Activated T-cell treated with anti-CD3 and anti-CD28 coated beads, Interleukin-2, amount 50 U/mL, for 48 hours (primary cell): ENCODE measurements at places on chromosomes 7 and 10.

DNA sequence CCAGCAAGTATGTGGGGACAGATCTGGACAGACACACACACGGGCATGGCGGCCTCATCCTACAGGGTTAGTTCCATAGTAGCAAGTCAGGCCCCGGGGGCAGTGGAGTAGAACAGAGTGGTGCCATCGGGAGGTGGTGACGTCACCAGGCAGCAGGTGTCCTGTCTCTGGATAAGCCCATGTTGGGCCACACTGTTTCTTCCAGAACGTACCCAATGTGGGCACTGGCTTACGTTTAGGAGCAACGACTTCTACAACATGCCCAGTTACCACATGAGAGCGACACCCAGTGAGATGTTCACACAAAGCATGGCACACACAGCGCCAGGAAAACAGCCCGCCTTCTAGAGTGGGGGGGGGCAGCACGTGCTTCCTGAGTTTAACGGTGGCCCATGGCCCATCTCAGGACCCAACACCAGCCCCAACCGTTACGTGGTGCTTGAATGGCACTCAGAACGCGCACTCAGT, 67.8 kb downstream of the CTBP2 start:
- no peak for DNase-seq

DNA sequence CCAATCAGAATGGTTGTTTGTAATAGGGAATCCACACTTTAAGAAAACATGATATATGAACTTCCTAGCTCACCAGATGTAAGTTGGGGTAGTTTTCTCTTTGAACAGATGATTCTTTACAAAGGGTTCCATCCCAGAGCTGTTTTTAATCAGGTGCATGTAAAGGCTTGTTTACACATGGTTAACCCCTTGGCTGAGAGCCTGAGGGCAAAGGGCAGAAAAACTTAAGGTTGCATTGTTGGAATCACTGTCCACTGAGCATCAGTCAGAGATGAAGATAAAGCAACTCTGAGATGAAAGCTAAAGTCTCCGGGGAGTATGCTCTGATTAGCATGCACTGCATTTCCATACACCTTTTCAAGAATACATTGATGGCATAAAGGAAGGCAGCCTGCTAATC, 518.2 kb downstream of the SORCS3 start:
- no peak for DNase-seq

DNA sequence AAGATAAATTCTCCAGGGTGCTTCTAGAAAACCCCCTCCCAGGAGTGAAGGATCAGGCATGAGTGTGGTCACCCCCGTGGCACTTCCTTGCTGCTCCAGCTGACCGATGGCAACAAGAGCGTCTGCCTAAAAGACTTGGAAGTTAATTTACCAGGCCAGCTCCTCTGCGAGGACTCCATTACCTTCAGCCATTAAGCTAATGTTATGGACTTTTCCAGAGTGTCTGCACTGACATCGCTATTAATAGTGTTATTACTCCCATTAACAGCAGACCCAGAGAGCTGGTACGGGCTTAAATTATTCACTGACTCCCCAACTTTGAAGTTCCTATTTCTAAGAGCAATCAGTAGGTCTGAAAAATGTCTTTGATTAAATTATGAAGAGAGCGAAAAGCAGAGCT, 345.8 kb downstream of the PLXNA4 start:
- DNase-seq, result no peak

GRCh38 chr7:27196287-27196767, 3.6 kb downstream of the HOXA13 start:
- DNase-seq, result peak; percentile 91

- no peak for DNase-seq
Measured at GRCh38 chr10:101295261-101295660, 58.7 kb upstream of the BTRC start.

DNA sequence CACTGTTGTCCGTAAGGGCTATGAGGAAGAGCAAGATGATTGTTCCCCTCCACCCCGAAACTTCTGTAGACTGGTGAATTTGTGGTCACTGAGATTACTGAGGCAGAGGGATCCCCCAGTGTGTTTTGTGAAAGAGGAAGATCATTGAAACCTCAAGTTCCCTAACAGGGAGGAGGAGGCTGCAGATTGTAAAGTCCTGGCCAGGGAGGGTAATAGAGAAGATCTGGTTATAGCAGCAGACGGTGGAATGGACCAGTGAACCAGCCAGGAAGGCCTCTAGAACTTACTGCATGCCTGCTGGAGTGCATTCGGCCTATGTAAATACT, 31.1 kb downstream of the LMTK2 start:
- no peak for DNase-seq

DNA sequence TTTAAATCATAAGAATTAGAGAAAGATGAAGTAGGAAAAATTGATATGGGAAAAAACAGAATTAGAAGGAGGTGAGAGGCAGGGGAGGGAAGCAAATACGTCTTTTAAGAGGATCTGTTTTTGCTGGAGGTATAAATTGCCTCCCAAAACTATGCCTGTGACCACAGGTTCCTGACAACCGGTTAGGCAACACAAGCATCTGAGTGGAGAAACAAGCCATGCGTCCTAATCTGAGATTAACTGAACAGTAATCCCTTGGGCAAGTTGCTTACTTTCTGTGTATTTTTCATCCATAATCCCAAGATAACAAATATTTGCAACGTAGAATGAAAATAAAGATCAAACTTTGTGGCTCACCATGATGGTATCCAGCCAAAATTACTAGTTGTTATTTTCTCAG, 149.2 kb downstream of the C1GALT1 start:
- DNase-seq, result no peak

DNA sequence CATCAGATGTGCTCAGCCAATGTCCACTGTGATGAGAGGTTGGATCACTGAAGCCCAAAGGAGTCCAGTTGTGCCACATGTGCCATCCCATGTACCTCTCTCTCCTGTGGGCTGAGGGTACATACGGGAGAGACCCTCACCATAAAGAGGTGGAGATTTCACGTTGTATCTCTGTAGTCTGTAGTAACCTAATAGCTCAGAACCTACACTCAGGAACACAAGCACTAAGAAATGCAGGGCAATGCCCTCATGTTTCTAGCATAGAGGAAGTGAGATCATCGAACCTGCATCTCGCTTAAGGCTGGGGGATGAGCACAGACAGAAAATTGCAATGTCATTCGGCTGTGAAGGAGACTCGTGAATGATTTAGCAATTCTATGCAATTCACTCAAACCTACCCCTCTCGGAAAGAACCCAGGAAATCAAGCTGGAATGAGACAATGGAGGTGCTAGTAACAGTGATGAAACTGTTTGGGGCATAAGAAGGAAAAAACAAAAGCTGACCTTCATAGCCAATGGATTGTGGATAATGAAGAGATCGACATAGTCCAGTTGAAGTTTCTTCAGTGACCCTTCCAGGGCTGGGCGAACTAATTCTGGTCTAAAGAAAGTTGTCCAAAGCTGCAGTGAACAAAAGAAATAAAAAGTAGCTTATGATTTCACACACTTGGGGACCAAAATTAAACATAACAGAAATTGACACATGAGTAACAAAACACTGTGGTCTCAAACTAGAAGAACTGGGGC, 80.3 kb upstream of the UCN3 start:
- DNase-seq, result no peak

- no peak for DNase-seq
Measured at GRCh38 chr7:44313016-44313415, 12.4 kb downstream of the CAMK2B start.

GRCh38 chr10:60711496-60711895, 66.8 kb upstream of the CDK1 start:
- DNase-seq, result no peak

GRCh38 chr10:124281666-124282065, 137.1 kb downstream of the OAT start:
- no peak for DNase-seq

DNA sequence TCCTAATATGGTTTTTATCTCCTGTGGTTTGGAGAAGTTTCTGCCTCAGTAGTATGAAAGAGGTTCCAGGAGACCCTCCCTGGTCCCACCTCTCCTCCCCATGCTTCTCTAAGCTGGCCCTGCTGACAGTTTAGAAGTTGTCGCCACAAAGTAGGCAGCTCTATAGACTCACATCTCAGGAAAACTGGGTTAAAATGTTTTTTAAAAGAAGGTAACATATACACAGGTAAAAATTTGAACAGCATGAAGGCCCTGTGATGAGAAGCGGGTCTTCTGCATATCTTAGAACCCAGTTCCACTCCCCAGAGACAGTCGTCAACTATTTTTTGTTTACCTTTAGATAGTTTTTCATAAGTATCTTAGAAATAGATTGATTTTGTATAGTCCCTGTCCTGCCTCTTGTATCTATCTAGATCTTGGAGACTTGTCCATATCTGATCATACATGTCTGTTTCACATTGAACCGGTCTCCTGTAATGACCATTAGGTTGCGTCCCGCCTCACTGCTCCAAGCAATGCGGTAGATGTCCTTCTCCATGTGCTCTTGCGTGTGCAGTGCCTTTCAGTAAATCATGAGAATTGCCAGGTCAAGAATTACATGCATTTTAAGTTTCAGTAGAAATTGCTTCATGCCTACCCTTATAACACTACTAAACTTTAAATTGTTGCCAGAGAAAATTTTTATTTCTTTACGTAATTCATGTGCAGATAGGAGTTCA, 2.2 kb downstream of the DUSP5 start:
- DNase-seq, result no peak
